ENCODE measurements at places on chromosomes 12 and 14. TPM values are rescaled to one million over a fixed set of nuclear protein-coding genes. Genes with fewer than 3 reads are reported as not detected.

CLEC12A gene
- total RNA-seq = not detected

GRCh38 chr14:73599499-73599898 is 7.8 kb downstream of the ACOT4 start:
- no peak for DNase-seq

MIPOL1 gene
- total RNA-seq = 5.1 TPM

- DNase-seq = peak; percentile 34
Measured at GRCh38 chr12:104682790-104683279, 226.1 kb downstream of the CHST11 start.

CMA1 gene
- total RNA-seq = not detected

DNA sequence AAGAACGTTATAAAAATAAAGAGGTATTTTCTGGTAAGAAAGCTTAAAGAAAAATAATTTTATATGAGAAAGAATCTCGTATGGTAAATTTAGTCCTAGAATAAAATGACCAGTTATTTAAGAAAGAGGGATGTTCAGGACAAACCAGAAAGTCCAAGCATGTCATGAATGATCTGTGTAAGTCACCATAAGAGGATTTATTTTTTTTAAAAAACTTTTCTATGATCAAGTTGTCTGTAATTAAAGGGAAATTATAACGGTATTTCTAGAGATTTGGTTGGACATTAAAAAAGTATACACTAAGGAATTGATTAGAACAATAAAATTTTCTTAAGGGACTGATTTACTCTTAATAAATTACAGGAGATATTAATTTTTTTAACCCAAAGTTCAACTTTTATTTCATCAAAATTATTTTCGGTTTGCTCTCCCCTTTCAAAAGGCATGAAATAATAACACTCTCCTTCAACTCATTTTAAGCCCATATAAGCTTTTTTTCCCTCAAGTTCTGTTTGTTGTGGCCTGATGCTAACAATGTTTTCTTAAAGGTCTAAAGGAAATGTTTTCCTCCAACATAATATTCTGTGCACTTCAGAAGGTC is 49.9 kb upstream of the CPSF6 start:
- DNase-seq = no peak

- DNase-seq = no peak
Measured at GRCh38 chr12:108827941-108828340, 29.4 kb downstream of the SSH1 start.

GRCh38 chr12:2076196-2076570 is 23.4 kb downstream of the CACNA1C start:
- DNase-seq = no peak

ZDHHC22 gene
- total RNA-seq = not detected

KRT8 gene
- total RNA-seq = 4,291 TPM

DNA sequence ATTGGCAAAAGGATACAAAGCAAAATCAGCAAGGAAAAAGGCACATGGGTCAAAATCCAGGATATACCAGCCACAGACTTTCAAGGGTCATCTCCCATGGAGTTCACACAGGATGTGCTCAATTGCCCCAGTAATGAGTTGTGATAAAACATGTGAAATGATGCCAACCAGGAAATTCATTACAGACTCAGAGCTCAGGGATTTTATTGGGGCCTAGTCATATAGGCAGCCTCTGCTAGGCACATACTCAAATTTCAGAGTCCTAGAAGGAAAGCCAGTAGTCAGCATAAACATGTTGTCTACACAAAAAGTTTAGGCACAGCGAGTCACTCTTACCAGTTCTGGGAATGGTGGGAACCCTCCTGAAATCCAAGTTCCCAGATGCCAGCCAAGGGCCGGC is 64.4 kb upstream of the OSBPL8 start:
- DNase-seq = peak; percentile 9

Measured in left colon (tissue), 2 donors.